NCI-H1105 (cell line): ENCODE measurements at places on chromosomes 6 and 20.
A peak's percentile ranks its signal among the peaks of the same experiment; 100 is the strongest.

- no peak for DNase-seq
Observed at GRCh38 chr6:154613137-154613676, 102.7 kb upstream of the CNKSR3 start.

- no peak for DNase-seq
Observed at GRCh38 chr6:5095236-5095635, 10.1 kb downstream of the PPP1R3G start.

GRCh38 chr6:106090001-106090400, 3.9 kb downstream of the PRDM1 start:
- no peak for DNase-seq

GRCh38 chr20:25283221-25283951, 35.5 kb downstream of the PYGB start:
- DNase-seq, result no peak

- no peak for DNase-seq
Observed at GRCh38 chr6:100261486-100261885, 203.2 kb downstream of the SIM1 start.

- DNase-seq, result no peak
Observed at GRCh38 chr6:26161322-26161721, 74.1 kb downstream of the HFE start.

DNA sequence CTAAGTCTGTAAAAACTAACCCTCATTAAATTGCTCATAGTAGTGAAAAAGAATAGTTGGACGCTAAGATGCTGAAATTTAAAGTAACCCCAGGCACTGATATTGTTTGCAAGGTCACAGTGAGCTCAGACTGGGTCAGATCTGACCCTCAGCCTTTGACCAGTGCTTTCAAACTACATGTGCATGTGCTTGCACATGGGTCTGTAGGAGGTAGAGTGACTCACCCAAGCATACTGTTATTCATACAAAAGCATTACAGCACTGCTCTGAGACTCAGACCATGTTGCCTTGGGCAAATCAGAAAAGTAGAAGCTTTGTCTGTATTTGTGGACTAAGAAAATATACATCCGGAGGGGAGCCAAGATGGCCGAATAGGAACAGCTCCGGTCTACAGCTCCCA, 326.4 kb upstream of the MARCKS start:
- no peak for DNase-seq

GRCh38 chr20:33442136-33443005, 1.2 kb downstream of the SNTA1 start:
- DNase-seq, result no peak

DNA sequence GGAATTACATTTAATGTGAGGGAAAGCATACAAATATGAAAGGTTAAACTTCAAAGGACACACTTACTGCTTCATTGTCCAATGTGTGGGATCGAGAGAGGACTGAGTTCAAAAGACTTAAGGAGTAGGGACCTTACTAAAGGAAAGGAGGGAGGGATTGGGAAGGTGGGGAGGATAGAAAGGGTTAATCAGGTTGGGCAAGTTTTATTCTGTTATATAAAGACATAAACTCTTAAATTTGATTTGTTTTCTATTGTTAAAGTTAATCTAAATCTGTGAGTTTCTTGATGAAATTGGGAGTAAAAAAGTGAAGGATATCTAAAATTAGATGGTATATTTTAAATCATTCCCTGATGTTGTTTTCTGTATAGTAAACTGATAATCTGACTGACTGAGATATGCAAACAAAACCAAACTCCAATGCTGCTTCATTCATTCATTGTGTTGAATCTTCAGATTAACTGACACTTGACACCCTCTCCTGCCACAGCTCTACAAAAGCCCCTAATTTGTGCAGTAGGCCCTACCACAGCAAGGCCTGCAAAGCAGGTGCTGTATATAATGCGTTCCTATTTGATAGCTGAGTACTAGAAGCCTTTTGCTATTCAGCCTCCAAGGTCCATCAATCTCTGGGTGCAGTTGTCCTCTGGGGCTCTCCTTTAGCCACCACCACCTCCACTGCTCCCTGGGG, 1.3 kb upstream of the UBE2J1 start:
- DNase-seq, result peak; percentile 51

GRCh38 chr6:144395014-144395413, 109.9 kb downstream of the UTRN start:
- DNase-seq, result no peak

GRCh38 chr6:17169291-17169690, 67.4 kb downstream of the STMND1 start:
- no peak for DNase-seq

DNA sequence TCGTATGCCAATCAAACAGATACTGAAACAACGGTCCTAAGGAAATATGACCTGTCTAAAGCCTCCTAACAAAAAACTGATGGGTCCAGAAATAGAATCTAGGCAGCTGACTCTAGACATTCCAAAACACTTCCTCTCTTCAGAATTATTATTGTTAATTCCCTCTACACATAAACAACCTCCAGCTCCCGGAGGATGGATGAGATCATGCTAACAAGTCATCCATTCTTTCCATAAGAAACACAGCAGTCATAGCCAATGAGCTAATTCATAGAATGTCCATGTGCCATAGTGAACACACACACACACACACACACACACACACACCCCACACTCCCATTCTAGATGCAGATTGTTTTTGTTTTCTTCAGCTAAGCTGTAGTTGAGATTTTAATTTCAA, 44.3 kb downstream of the HDGFL1 start:
- DNase-seq, result no peak

DNA sequence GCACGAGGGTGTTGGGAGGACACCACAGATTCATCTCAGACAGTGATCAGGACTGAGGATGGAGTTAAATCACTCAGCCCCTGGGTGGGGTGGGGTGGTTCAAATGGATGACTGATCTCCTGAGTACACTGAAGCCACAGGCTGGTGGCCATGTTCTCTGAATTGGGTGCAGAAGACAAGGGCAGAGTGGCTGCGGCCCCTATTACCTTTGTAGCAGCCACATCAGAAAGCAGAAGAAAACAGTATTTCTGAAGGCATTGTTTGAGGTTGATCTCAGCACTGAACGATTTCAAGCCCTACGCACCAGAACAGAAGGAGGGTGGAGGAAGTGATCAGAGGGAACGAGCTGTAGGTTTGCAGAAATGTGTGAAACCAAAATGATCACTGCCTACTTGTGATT, 71.6 kb downstream of the SH3BGRL2 start:
- DNase-seq, result no peak

DNA sequence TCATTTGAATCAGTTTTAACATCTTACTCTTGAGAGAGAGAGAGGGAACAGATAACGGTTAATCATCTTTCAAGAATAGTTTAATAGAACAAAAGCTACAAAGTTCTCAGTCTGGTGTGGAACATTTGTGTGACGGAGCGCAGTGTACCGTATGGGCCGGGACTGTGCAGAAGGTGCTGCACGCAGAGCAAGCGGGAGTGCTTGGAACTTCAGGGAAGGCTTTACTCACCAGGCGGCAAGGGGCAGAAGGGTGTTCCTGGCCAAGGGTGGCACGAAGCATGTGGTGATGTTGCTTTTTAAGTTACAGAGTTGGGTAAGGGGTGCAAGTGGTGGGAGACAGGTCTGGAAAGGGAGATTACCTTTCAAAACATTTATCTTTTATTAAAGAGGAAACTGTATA, 95.7 kb downstream of the TULP4 start:
- no peak for DNase-seq

DNA sequence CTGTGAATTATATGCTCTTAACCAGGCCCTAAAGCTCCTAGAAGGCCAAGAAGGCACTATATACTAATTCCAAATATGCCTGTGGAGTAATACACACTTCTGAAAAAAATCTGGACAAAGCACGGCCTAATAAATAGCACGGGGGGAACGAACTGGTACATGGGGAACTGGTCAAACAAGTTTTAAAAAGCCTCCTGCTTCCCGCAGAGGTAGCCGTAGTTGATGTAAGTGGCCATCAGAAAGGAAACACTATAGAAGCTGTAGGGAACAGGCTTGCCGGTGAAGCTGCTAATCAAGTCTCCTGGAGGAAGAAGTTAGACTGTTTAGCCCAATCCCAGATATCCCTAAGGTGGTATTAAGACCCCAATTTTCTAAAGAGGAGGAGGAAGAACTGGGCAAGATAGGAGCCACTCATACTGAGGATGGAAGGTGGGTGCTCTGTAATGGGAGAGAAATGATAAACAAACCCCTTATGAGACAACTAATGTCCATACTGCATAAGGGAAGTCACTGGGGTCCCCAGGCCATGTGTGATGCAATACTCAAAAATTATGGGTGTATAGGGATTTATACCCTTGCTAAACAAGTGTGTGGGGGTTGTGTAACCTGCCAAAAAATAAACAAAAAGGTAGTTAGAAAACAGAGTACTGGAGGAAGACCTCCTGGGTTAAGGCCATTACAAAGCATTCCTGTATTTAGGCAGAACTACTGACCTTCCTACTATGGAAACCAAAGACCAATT, 27.1 kb upstream of the ZNF318 start:
- DNase-seq, result no peak

GRCh38 chr20:25233016-25233772, 14.7 kb upstream of the PYGB start:
- no peak for DNase-seq

GRCh38 chr6:47344022-47344421, 34.3 kb upstream of the TNFRSF21 start:
- peak; percentile 29 for DNase-seq

DNA sequence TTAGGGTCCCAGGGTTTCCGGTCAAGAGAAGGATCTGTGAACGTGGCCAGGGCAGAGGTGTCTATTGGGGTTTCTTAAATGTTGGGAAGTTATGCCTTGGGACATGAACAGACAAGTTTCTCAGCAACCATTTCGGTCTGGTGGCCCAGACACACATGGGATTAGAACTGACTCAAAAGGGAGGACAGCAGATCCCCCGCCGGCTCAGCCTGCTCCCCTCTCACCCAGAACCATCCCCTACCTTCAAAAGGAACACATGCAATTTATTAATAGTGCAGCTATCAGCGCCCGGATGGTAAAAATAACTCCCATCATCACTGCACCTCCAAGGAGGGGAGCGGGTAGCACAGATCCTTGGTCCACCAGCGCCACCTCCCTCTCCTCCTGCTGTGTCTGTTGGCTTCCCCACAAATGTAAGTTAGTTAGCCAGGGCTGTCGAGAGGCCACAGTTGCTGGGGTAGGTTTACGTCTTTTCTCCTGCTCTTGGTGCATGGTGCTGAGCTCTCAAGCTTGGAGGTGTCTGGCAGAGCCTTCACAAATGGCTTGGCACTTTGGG, 77.1 kb downstream of the TRAM2 start:
- DNase-seq, result no peak

- no peak for DNase-seq
Observed at GRCh38 chr6:37727996-37728395, 30.3 kb upstream of the MDGA1 start.

- no peak for DNase-seq
Observed at GRCh38 chr6:156912431-156912830, 135.3 kb downstream of the ARID1B start.

DNA sequence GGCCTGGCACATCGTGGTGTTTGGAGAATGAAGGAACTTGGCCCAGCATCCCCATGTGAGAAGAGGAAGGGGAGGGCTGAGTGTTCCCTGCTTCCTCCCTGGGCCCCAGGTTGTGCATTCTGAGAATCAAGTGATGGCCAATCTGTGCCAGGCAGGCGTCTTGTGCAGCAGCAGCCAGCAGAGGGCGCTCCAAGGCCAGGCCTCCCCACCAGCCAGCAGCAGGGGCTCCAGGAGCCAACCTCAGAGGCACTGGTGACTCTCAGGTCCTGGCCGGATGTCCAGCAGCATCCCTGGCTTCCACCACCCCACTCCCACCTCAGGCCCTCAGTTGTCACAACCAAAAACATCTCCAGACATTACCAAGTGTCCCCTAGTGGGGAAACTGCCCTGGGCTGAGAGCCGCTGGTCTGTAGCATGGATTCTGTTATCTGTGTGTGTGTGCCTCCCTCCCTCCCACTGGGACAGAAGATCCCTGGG, 192.0 kb downstream of the PREX1 start:
- DNase-seq, result peak; percentile 36

GRCh38 chr20:36017048-36017951, 48.9 kb downstream of the CNBD2 start:
- no peak for DNase-seq

DNA sequence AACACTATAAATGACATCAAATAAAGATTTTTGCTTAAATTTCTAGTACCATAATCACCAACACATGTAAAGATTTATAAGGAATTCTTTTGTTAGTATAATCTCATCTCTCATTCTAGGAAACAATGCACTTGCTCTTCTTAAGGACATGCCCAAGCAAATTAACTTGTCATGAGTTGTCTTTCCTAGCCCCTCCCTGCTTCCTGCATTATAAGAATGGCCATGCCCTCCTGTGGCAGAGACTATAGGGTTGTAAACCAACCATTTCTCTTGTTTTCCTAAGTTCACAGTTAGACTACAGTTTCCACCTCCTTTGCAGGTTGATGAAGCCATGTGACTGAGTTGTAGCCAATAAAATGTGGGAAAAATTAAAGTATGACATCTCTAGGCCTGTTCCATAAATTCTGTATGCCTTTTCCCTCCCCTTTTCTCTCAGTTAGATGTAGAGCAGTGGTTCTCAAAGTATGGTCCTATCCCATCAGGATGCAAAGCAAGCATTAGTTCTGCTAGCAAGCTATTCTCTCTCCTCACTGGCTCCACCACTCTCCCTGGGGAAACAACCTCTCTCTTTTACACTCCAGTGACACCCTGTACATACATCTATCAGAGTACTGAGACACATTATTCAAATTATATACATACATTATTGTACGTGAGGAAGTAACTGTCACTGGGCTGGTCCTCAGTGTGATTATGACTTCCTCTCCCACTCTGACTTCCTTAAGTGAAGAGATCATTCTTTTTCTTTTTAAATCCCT, 295.0 kb downstream of the PKHD1 start:
- DNase-seq, result no peak

DNA sequence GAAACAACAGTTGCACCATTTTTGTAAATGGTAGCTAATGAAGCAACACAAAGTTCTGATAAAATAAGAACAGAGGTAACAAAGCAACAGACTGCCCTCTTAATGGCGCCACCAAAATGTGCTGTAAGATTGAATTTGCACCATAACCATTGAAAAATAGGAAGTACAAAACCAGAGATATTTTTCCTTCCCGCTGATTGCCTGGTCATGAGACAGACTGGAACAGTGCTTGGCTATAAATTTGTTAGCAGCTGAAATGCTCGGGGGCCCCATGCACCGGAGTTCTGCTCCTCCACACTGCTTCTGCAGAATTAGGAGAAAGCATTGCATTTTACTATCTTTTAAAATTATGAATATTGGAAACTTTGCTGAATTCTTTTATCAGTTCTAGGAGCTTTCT, 164.4 kb upstream of the QKI start:
- no peak for DNase-seq

DNA sequence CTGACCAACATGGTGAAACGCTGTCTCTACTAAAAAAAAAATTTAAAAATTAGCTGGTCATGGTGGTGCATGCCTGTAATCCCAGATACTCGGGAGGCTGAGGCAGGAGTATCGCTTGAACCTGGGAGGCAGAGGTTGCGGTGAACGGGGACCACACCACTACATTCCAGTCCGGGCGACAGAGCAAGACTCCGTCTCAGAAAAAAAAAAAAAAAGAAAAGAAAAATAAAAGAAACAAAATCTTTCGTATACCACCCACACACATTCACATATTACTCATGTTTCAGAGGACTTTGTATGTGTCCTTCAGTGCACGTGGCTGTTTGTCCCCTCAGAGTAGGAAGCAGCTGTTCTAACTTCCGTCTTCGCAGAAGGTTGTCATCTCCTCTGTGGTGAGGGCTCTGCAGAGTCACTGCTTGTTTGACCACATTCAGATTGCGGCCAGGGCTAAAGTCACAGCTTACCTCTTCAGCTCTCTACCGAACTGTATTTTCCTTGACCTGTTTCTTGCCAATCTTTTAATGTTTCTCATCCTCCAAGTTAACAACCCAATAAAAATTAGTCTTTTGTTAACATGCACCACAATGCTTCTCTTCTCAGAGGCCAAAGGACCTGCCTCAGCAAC, 36.6 kb upstream of the HIVEP1 start:
- DNase-seq, result no peak
